ENCODE measurements at places on chromosomes 5 and 9.

GRCh38 chr9:75903785-75904360 lies 13.4 kb downstream of the PCSK5 start:
- DNase-seq, result no peak

DNA sequence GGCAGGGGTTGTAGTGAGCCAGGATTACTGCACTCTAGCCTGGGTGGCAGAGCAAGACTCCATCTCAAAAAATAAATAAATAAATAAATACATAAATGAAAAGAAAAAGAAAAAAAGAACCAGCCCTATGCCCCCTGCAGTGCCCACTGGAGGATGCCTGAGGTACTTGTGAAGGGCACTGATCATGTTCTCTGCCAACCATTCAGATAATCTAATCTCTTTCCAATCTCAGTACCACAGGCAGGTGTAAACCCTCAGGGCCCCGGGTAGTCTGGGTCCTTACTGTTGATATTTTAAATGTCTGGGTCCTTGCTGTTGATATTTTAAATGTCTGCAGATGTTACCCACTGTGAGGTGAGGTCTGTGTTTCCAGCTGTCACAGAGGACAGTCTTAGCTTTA lies 321.8 kb upstream of the ADCY2 start:
- DNase-seq, result no peak

GRCh38 chr9:87324613-87325194 lies 173.0 kb upstream of the DAPK1 start:
- peak; percentile 62 for DNase-seq

GRCh38 chr9:318646-319045 lies 104.0 kb downstream of the DOCK8 start:
- no peak for DNase-seq

GRCh38 chr5:32542216-32543059 lies 42.9 kb upstream of the SUB1 start:
- DNase-seq, result no peak

DNA sequence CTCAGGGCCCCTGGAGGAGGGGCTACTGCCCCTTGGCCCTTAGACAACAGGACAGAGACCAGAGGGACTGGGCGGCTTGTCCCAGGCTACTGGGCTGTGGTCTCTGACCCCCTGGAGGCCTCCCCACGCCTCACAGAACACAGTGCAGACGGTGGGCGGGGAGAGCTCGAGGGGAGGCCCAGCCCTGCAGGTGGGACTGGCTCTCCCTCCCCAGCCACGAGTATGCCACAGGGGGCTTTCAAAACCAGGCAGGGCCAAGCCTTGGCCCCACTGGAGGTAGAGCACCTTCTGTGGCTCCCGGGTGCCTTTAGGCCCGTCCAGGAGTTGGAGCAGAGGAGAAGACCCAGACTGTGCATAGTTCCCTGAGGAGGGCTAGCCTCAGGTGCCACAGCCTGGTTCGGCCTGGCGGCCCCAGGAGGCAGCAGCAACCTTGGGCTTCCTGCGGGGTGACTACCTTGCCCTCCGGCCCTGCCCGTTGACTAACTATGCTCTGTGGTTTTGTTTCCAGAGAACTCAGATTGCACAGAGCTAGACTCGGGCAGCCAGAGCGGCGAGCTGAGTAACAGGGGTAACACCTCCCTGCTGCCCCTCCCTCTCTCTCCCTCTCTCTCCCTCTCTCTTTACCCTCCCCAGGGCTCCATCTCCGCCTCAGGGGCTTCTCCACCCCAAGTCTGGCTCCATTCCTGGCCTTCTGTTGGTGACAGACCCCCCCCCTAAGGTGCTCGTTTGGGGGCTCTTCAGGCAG lies 15.5 kb downstream of the CARD19 start:
- DNase-seq, result no peak

DNA sequence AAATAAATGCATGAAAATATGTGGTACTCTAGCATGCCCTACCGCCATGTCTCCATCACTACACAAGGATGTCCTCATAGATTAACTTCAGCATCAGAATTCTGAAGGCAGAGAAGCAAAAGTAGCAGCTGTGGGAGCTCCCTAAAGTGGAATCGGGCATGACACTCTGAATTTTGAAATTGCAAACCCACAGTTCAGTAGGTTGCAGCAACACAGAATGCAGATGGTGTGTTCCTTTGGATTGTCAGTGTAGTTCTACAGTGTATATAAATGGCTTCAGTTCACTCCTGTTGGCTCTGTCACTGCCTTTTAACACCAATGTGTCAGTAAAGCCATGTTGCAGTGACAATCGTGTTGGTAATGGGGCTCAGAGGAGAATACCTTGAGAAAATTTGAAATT lies 973.6 kb upstream of the WWC1 start:
- DNase-seq, result no peak

DNA sequence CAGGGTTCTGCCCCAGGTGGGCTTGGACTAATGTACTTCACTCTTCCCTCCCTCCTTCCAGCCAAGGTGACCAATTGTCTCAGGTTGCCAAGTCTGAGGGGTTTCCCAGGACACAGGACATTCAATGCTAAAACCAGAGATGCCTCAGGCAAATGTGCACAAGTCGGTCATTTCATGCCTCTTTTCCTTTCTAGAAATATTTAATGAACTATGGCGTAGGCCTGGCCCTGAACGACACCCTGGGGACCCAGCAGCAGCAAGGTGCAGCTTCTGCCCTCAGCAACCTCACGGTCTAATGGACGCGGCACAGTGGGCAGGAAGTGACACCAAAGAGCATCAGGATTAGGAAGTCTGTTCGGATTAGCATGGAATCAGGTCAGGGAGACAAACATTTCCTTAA lies 148.1 kb downstream of the MTX3 start:
- DNase-seq, result no peak

GRCh38 chr5:56307714-56308333 lies 74.7 kb upstream of the ANKRD55 start:
- DNase-seq, result no peak

DNA sequence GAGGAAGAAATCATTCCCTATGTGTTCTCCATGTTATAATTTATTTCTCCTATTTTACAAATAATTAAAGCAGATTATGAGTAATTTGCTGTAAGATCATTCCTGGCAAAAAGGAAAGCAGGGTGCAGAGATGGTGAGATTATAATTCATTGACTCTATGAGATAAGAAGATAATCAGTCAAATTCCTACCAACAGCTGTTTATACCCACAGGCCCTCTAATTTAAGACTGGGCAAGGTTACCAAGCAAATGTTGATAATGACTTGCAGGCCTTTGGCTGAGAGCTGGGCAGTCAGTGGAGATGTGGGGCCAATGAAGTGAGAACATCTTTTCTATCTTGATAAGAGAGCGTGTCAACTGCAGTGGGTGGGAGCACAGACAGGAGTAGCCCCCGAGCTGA lies 222.7 kb downstream of the ICE1 start:
- DNase-seq, result no peak

GRCh38 chr9:78213712-78214111 lies 22.2 kb upstream of the CEP78 start:
- DNase-seq, result no peak

DNA sequence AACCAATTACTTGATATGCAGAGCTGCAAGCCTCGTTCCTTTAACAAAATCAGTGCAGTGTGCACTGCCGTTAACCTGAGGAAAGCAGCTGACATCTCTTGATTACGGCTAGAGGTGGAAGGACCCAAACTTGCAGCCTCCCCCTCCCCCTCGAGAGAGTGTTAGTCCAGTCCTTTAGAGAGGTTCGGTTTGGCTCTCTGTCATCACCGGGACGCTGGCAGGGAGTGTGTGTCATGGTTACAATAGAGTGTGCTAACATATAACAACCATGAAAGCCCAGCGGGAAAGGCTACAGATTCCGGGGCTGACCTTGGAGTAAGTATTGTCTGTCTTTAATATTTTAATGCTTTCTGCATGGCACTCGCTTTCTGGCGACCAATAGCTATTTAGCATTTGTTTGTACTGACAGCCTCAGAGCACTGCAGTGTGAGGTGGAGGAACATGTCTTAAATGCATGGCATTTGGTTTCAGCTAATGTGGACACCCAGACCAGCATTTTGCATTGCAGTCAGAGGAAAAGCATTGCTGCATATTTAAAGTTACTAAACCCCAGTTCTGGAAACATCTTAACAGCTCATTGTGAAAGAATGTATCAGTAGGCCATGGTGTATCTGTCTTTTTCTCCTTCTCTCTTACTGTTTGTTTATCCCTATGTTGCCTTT lies 237.5 kb downstream of the CD180 start:
- peak; percentile 79 for DNase-seq

GRCh38 chr9:114288193-114289091 lies 34.5 kb upstream of the ORM1 start:
- DNase-seq, result no peak

DNA sequence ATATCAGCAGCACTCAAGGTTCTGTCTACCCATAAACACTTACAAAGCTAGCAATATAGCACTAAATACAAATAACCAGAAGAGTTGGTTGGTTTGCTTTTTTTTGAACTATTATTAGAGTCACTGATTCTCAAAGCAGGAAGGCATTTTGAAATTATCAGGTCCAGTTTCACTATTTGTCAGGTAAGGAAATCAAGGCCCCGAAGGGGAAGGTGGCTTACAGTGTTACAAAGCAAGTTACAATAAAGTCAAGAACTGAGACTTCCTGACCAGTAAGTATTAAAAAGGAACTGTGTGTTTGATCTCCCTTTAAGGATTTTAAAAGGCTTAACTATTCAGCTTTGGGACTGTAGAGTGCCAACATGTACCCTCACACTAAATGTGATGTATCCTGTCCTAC lies 10.8 kb downstream of the C5orf15 start:
- no peak for DNase-seq

GRCh38 chr5:123783421-123783820 lies 271.4 kb downstream of the CSNK1G3 start:
- DNase-seq, result no peak

DNA sequence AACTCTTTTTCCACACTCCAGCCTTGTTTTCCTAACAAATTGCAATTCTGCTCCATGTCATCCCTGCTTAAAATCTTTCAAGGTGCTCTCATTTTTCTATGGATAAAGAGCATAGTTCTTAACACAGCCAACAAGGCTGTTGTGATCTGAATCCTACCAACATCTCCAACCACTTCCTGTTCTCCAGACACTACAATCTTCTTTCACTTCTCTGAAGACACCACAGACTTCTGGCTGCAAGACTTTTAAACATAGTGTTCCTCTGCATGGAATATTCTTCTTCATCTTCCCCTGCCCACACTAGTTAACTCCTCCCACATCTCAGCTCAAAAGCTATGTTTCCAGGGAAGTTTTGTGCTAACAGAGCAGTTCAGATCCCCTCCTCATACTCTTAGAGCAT lies 404.8 kb downstream of the MAN2A1 start:
- DNase-seq, result no peak

GRCh38 chr9:131487621-131488031 lies 15.1 kb upstream of the POMT1 start:
- no peak for DNase-seq

GRCh38 chr9:27194401-27195091 lies 85.5 kb downstream of the TEK start:
- peak; percentile 32 for DNase-seq

GRCh38 chr5:231661-232060 lies 13.5 kb downstream of the SDHA start:
- DNase-seq, result no peak

GRCh38 chr5:59758566-59758965 lies 135.0 kb downstream of the PDE4D start:
- DNase-seq, result no peak

GRCh38 chr5:169339869-169340268 lies 38.9 kb upstream of the SLIT3 start:
- no peak for DNase-seq

GRCh38 chr5:165574100-165574499 lies 2068.7 kb downstream of the MAT2B start:
- DNase-seq, result no peak

DNA sequence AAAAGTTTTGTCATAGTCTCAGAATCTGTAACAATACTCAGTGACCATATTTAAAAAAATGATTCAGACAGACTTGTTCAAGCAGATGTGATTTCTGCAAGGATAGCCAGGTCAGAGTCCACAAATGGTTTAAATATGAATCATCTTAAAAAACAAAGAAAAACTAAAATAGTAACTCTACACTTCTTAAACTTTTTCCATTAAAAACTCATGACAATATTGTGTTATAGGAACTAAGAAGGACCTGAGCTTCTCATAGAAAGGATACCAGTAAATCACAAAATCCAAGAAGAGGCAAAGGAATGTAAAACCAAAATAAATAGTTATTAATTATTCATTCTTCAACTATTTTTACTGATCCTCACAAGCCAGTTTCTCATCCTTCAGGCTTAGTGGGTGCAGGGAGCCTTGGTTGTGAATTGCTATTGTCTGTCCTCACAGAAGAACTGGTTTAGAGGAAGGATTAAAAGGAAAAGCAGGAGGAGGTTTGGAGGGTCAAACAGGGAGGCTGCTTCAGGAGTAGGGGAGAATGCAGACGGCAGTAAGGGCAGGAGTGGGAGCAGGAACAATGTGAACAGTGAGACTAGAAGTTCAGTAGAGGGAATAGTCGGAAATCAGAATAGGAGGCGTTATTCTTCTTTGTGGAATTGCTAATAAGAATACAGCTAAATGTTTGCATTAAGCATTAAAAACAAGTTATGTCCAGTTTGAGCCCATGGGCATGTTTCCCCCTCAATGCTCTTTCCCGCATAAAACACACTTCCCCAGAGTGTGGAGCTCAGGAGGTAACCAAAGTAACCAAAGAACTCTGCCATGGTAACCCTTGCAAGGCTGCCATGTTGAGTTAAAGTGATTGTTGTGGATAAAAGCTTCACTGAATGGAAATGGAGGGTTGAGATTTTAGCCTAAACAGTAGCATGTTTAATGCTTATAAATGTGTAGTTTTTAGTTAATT lies 110.7 kb downstream of the CCDC192 start:
- peak; percentile 77 for DNase-seq

DNA sequence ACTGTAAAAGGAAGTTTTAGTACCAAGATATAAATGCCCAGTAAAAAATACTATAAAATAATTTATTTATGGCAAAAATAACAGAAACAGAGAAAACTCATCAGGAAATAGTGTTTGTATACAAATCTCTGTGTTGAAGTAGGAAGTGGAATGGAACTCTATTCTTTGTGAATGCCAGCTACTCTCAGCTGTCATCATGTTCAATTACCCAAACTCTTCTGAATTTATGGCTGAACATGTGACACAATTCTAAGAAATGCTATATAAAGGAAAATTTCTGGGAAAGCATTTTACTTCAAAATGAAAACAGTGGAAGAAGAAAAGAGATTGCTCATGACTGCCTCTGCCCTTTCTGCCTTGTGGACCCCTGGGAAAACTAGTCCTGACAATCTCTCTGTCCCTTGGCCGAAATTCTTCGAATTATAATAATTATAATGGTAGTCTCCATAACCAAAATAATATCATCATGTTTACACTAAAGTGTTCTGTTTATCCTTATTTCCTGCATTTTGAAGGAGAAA lies 522.3 kb upstream of the ST8SIA4 start:
- no peak for DNase-seq

DNA sequence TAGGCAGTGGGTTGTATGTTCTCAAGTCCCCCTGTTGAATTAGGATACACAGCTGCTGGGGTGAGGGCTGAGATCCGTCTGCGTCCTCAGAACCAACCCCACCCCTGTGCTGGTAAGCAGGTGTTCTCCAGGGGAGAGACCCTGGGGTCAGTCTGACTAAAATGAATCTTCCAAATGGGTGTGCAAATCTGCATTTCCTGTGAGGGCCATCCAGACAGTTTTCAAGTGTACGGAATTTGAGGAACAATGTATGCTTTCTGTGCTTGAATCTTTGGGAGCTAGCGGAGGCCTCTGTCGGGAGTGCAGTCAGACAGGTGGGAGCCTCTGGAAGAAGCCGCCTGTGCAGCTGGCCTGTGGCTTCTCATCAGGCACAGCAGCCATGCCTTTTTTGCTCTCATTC lies 122.9 kb downstream of the MACROH2A1 start:
- no peak for DNase-seq

- no peak for DNase-seq
Observed at GRCh38 chr9:113179839-113180238, 29.0 kb downstream of the SLC31A2 start.

- DNase-seq, result no peak
Observed at GRCh38 chr9:12289711-12290110, 403.5 kb upstream of the TYRP1 start.

Measured in fibroblast of the conjunctiva (primary cell).